Hair follicular keratinocyte (primary cell): ENCODE measurements at places on chromosomes 4 and X. TPM values are rescaled to one million over a fixed set of nuclear protein-coding genes. Genes with fewer than 3 reads are reported as not detected.

The GPR173 gene
- total RNA-seq, result 0.08 TPM in 1 of 2 replicates, not detected in the other

The USP26 gene
- not detected in 2 replicates for total RNA-seq

The RGS12 gene
- 34.1 and 43.4 TPM in 2 replicates for total RNA-seq

The CXCL1 gene
- total RNA-seq, result 104 and 131 TPM in 2 replicates

The POLN gene
- total RNA-seq, result 0.53 and 0.78 TPM in 2 replicates

The COL4A6 gene
- 27.5 and 38.7 TPM in 2 replicates for total RNA-seq

The LINC00632 gene
- 0.04 TPM in 1 of 2 replicates, not detected in the other for total RNA-seq

The PRR32 gene
- total RNA-seq, result not detected in 2 replicates

The GABRB1 gene
- total RNA-seq, result not detected in 2 replicates

The VSIG1 gene
- 0.68 and 0.70 TPM in 2 replicates for total RNA-seq

The CACNA1F gene
- 0.08 TPM in 1 of 2 replicates, not detected in the other for total RNA-seq

The HOPX gene
- total RNA-seq, result 2.2 and 9.1 TPM in 2 replicates

The BEX2 gene
- total RNA-seq, result 13.8 and 24.0 TPM in 2 replicates

The ATG4A gene
- 9.4 and 11.6 TPM in 2 replicates for total RNA-seq

The C4orf50 gene
- not detected in 2 replicates for total RNA-seq

The TLL1 gene
- total RNA-seq, result 3.7 and 9.5 TPM in 2 replicates

The RIPPLY1 gene
- total RNA-seq, result not detected in 2 replicates

The TRPC5OS gene
- total RNA-seq, result not detected in 2 replicates

The GALNT7 gene
- 9.1 and 15.5 TPM in 2 replicates for total RNA-seq

The PGK1 gene
- 217 and 317 TPM in 2 replicates for total RNA-seq

The NXF2 gene
- total RNA-seq, result not detected in 2 replicates

The FHIP1A gene
- total RNA-seq, result 17.2 and 18.8 TPM in 2 replicates

The FAM156B gene
- 7.8 and 13.8 TPM in 2 replicates for total RNA-seq

The PLAC8 gene
- 0.15 and 0.86 TPM in 2 replicates for total RNA-seq

The SPATA4 gene
- total RNA-seq, result 0.08 TPM in 1 of 2 replicates, not detected in the other

The IL13RA2 gene
- 2.2 and 6.2 TPM in 2 replicates for total RNA-seq

The IGFBP7 gene
- total RNA-seq, result 384 and 793 TPM in 2 replicates

The GAGE2A gene
- total RNA-seq, result not detected in 2 replicates
